Activated CD4-positive, alpha-beta memory T cell treated with anti-CD3 and anti-CD28 coated beads for 36 hours (primary cell): ENCODE measurements at places on chromosomes 7 and 10. TPM values are rescaled to one million over a fixed set of nuclear protein-coding genes. Genes with fewer than 3 reads are reported as not detected.
A peak's percentile ranks its signal among the peaks of the same experiment; 100 is the strongest.

GRCh38 chr7:36047091-36047658 is 105.9 kb upstream of the EEPD1 start:
- DNase-seq: no peak

The CUZD1 gene
- 1.0 TPM for total RNA-seq

The PNLIPRP1 gene
- total RNA-seq: not detected

- peak; percentile 48 for DNase-seq
Measured at GRCh38 chr7:128361411-128362379, at the start of gene PRRT4. Gene PRRT4 (minus strand): TSS chr7:128361690.

DNA sequence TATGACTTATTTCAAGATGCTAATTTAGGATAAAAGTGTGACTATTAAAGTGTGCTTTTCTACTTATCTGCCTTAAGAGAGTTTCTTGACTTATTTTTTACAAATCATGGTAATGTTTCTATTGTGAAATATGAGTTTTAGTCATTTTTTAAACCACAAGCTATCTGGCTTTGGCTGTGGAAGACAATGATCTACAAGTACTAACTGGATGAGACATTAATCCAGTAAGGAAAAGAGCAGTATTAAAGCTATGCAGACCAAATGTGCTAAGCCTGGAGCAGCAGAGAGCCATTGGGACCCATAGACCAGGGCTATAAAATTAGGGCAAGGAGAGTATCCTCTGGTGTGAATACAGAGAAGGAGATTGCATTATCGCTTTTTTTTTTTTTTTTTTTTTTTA is 92.4 kb downstream of the SEMA3A start:
- no peak for DNase-seq

The TRIM73 gene
- 3.6 TPM for total RNA-seq

The KIAA1217 gene
- total RNA-seq: 0.31 TPM

GRCh38 chr7:80307227-80307856 is 172.7 kb downstream of the GNAI1 start:
- no peak for DNase-seq

- DNase-seq: no peak
Measured at GRCh38 chr7:30251708-30252329, 32.6 kb upstream of the ZNRF2 start.

The DPYSL4 gene
- 7.0 TPM for total RNA-seq

- DNase-seq: no peak
Measured at GRCh38 chr7:44388089-44388970, 62.9 kb upstream of the CAMK2B start.

DNA sequence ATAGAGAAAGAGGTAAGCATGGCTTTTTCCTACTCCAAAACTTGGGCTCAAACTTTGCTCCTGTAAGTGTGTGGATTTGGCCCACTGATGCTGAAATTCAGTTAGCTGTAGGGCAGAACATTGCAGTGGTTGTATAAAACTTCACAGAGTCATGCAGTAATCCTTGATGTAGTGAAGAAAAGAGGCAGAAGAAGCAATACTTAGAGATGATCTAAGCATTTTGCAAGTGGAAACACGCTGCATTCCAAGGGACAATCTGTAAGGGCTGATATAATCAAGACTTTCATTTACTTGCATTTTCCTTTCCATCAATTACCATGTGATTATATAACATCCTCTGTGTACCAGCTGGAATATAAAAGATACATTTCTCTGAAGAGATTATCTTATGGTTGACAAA is 338.8 kb downstream of the DNAJB9 start:
- DNase-seq: no peak

GRCh38 chr7:68805159-68805558 is 793.1 kb upstream of the AUTS2 start:
- no peak for DNase-seq

The GJD4 gene
- total RNA-seq: not detected

- DNase-seq: no peak
Measured at GRCh38 chr7:108030516-108030915, 27.6 kb upstream of the LAMB1 start.

GRCh38 chr10:121828045-121828444 is 99.8 kb downstream of the ATE1 start:
- DNase-seq: no peak

DNA sequence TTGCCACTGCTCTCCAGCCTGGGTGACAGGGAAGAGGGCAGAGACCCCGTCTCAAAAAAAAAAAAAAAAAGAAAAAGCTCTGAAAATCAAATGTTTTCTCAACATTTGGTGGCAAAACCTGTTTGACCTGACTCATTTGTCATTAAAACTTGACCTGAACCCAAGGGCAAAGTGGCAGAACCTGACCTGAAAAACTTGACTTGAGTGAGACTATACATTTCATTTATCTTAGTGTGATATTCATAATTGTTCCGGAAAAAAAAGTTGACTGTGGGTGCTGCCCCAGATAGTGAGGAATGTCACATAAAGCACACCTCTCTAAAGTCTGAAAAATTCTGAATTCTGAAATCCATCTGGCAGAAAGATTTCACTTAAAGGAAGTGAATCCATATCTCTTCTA is 2.3 kb upstream of the TAX1BP1 start:
- no peak for DNase-seq

The STRIP2 gene
- total RNA-seq: 56.1 TPM

The VAX1 gene
- total RNA-seq: not detected

- no peak for DNase-seq
Measured at GRCh38 chr10:125607689-125608290, 75.2 kb downstream of the TEX36 start.

The TCERG1L gene
- total RNA-seq: not detected

- DNase-seq: peak; percentile 69
Measured at GRCh38 chr10:30736685-30737232, 107.2 kb upstream of the LYZL2 start.

DNA sequence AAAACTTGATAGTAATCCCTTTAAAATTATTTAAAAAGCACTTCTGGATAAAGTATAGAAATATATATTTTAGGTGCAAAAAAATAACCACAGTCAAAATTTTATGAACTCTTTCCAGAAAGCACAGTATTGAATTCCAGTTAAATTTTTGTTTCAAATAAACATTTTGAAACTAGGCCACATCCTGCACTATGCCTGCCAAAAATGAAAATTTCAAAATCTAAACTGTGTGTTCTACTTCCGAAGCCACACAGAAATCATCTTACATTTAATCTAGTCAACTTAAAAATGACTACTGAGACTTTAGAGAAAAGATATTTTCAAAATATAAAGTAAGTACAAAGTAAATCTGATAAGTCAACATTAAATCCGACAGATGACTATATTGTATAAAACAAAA is 50.0 kb downstream of the MAGI2 start:
- no peak for DNase-seq

DNA sequence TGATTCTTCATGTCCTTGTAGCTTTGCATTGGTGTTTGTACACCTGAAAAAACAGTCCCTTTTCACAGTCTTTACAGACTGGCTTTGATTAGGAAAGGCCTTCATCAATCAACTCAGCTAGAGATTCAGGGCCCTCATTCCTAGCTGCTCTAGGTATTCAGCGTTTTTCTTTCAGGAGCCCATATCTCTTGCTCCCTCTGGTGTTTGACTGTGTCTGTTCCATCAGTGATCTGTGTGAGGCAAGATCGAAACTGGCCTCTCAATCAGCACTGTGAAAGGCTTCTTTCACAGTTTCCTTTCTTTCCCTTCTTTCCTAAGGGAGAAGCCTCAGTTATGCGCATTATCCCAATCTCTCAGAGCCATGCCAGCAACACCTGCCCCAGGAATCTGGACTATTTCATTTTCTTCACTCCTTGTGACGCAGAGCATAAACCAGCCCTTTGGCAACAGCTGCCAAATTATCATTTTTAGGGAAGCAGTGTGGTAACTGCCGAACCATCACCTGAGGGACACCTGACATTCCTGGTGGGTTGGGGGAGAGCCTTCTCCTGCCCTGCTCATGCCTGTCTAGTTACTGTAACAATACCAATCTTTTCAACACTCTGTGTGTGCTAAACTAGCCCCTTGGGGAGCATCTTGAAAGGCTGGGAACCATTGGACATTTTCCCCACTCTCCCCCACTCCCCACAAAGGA is 75.7 kb upstream of the CCDC71L start:
- peak; percentile 55 for DNase-seq

DNA sequence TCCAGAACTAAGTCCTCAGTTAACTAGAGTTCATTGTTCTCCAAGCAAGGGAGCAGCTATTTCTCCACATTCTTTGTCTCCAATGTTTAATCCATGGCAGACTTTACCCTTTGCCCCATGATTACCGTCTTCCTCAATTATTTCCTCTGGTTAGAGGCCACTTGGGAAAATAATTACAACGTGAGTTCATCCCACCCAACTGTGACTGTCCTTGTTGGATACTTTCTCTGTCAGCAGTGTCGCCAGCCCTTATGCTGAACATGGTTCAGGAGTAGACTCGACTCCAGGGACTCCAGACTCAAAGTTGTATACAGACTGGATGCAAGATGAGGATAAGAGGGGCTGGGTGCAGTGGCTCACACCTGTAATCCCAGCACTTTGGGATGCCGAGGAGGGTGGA is 17.1 kb upstream of the SEPHS1 start:
- no peak for DNase-seq

GRCh38 chr10:75407713-75408508 is 6.3 kb upstream of the ZNF503 start:
- no peak for DNase-seq

DNA sequence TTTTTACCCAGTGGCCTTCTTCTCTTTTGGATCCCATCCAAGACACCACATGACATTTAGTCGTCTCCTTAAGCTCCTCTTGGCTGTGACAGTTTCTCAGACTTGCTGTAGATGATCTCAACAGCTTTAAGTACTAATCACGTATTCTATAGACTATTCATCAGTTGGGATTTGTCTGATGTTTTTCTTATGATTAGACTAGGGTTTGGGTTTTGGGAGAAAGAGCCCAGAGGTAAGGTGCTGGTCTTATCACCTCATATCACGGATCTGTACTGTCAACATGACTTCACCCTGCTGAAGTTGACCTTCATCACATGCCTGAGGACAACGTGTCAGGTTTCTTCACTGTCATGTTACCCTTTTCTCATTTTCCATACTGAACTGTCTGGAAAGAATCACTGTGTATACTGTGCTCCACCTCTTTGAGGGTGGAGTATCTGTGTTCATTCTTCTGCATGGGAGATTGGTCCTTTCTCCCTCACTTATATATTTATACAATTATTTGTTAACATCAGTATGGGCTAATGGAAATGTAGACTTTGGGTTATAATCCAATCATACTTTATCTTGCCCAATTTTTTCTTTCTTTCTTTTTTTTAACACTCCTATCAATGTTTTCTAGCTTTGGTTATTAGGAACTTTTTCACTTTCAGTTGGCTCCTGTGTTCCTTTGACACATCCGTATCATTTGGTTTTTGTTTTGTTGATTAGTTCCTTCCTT is 6.4 kb upstream of the HKDC1 start:
- no peak for DNase-seq

DNA sequence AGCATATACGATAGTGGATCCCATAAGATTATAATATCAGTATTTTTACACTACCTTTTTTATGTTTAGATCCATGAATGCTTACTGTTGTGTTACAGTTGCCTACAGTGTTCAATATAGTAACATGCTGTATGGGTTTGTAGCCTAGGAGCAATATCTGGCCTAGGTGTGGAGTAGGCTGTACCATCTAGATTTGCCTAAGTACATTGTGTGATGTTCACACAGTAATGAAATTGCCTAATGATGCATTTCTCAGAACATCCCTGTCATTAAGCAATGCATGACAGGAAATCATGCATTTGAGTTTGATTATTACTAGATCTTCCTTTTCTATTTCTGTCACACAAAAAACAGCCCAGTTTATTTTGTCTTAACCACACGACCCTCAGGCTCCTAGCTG is 14.5 kb downstream of the CBX3 start:
- no peak for DNase-seq

GRCh38 chr7:5661942-5662341 is 119.5 kb downstream of the RNF216 start:
- DNase-seq: peak; percentile 15

DNA sequence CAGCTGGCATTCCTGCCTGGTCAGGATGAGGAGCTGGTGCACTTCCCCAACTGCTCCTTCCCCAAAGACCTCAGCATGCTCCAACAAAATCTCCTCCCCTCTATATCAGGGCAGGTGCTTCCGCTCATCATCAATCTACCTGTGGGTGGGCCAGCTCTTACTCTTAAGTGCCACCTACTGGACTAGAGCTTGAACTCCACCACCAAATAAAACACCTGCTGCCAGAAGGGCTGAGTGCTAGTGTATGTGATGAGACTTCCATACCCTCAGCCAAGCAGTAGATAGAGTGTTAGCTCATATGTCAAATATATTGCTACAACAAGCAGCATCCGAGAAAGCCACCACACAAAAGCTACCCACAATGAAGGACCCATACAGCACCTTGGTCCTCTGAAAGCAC is 264.3 kb downstream of the RNLS start:
- no peak for DNase-seq

The LIPM gene
- total RNA-seq: not detected

DNA sequence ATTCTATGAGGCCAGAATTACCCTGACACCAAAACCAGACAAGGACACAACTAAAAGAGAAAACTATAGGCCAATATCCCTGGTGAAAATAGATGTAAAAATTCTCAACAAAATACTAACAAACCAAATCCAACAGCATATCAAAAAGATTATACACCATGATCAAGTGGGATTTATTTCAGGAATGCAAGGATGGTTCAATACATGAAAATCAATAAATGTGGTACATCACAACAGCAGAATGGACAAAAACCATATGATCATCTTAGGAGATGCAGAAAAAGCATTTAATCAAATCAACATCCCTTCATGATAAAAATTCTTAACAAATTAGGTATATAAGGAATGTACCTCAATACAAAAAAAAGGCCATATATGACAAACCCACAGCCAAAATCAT is 5.6 kb upstream of the SCART1 start:
- DNase-seq: no peak

GRCh38 chr10:121326905-121327304 is 271.3 kb downstream of the FGFR2 start:
- no peak for DNase-seq

- peak; percentile 47 for DNase-seq
Measured at GRCh38 chr7:100546926-100547800, 8.2 kb downstream of the AGFG2 start.
